ENCODE measurements at places on chromosomes 2 and 18.
A peak's percentile ranks its signal among the peaks of the same experiment; 100 is the strongest.

DNA sequence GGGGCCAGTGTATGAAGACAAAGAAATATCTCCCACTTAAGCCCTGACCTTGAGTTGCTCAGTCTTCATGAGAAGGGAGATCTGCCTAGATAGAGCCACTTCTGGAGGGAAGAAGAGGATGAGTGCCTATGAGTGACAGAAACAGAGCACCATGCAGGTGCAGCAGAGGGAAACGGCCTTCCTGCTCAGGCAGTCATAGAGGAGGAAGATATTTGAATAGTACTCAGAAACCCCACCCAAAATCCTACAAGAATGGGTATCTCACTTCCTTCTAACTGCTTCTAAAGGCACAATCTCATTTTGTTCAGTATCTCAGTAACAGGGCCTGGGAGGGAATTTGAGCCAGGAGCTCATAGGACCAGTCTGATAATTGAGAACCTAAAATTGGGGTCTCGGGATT is 339.3 kb downstream of the ALK start:
- DNase-seq: no peak

- no peak for DNase-seq
These were observed 36.3 kb downstream of the PTPRM start for GRCh38 chr18:7603259-7604000.

DNA sequence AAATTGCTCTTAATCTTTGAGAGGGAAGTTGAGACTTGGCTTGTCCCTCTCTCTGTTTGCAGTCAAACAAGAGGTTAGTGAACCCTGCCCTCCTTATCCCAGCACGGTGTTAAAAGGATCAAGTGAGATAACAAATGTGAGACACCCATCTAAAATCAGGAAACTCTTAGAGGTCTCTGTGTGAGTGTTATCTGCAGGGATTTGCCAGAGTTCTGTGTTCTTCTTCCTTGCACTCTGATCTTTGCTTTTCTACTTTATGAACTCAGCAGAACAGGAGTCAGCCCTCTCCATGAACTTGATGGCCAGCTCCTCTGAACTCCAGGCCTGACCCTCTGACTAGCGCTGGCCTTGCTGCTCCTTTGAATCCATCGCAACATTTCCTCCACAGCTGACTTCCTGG is 123.8 kb downstream of the NCKAP5 start:
- DNase-seq: no peak

- DNase-seq: no peak
These were observed 44.1 kb downstream of the KLHL29 start for GRCh38 chr2:23429036-23429435.

GRCh38 chr2:3637311-3637675 is 20.7 kb upstream of the ALLC start:
- DNase-seq: no peak

GRCh38 chr2:221546505-221547225 is 25.4 kb downstream of the EPHA4 start:
- DNase-seq: no peak

DNA sequence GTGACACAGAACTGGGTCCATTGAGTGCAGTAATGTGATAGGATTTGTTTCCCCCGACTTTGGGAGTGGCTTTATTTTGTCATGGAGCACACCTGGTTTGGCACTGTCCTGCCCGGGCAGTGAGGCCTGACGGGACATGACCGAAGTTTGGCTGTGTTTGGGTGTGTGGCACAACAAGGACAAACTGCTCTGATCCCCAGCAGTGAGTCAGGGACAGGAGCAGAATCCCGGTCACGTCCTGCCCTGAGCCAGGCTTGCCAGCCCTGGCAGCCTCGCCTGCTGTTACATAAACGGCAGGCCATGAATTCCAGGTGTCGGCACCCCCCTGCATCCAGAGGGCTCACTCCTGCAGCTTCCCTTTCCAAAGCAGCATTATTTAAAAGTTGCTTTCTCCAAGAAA is 45.7 kb downstream of the IMPA2 start:
- DNase-seq: no peak

DNA sequence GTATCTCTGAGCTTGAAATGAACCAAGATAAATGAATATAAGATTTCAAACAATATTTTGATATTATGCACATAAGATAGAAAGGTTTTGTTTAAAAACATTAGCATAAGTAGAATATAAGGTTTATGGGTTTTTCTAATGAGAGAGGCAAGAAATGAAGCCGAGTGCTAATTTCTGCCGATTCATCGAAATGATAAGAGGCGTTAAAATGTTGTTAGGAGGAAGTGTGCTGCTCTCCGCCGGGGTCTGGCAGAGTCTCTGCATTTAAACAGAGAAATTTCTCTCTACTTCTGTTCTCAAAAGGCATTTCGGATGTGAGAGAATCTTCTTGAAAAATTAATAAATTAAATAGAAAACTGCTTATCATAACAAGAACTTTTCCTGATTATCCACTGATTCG is 83.6 kb downstream of the MRPS9 start:
- no peak for DNase-seq

DNA sequence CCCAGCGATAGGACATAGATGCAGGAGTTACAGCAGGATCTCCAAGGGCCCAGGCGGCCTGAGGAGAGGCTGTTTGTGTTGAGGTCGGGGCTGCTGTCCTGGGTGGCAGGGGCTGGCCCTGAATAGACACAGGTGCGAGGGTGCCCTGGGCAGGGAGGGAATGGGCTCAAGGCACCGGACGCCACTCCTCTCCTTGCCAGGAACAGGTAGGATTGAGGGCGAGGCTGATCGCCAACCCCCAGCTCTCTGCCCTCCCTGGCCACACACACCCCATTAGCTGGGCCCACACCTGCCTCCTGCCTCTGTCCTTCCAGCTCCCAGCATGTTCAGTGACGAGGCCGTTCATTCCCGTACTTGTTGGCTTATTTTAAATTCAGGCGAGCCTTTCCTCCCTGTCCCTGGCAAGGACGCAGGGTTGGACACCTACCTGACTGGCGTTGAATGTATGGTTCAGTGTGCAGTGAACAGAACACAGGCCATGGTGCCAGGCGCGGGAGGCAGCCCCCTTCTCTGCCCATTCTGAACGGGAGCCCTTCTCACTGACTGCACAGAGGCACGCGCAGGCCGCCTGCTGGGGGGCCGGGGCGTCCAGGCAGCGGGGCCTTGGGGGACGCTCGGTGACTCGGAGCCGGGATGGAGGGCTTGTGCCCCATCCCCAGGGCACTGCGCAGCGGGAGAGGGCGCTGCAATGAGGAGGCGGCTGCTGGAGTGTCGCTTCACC is 41.3 kb upstream of the SNED1 start:
- no peak for DNase-seq

- no peak for DNase-seq
These were observed 160.8 kb downstream of the BCL2 start for GRCh38 chr18:63158676-63159291.

GRCh38 chr2:1698188-1698945 is 45.9 kb downstream of the PXDN start:
- no peak for DNase-seq

DNA sequence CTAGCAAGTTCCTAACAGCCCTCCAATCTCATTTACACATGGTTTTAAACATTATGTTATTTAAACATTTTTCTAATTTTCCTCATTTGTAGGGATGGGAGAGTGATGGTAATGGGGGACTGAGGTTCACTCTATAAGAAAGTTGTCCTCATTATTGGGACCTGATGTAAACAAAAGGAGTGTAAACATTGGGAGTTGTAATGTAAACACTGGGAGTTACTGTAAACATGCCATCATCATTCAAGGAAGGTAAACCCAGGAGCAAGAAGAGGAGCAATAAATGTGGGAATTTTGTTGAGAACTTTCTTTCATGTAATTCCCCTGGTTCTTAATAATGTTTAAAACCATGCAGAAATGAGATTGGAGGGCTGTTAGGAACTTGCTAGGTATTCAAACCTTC is 17.8 kb downstream of the RFTN2 start:
- DNase-seq: no peak

DNA sequence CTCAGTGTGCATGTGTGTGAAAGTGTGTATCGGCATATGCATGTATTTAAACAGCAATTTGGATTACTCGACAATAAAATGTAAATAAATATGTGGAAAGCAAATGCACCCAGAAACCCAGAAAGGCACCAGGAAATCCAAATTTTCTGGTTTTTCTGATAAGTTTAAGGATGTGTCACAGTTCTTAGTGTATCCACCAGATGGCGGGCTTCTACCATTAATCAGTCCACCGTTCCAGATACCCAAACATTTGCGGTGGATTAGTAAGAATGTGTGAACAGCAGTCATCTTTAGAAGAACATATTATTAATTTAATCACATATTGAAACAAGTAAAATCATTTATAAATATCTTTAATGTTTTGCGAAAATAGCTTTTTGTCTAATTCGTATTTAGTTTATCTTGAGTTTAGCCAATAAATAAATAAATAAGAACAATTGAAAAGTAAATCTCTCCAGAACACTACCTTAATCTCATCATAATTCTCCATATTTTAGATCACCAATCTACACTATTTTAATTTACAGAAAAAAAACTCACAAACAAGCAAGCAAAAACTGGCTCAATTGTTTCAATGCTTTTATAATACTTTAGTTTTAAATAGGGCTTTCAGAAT is 298.9 kb downstream of the DSEL start:
- peak; percentile 63 for DNase-seq

GRCh38 chr2:72576861-72577260 is 249.0 kb downstream of the EXOC6B start:
- DNase-seq: peak; percentile 53

DNA sequence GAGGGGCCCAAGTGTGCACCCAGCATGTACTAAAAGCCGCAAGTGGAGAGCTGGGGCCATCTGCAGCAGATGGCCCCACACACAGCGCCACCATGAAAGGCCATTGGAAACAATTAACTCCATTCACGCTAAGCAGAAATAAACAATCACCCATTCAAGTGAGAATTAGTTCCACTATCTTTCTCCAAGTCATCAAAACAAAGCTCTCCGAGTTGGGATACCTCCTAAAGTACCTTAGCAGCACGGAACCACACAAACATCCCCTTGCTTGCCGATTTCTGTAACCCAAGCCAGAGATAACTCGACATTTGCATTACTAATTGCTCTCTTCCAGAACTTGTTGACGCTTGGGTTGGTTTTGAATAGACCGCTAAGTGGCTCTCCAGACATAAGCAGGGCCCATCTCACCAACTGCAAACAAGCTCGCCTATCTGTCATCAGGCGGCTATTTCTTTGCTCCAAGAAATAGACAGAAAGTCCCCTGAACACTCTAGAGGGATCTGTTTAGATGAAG is 840.6 kb upstream of the SALL3 start:
- no peak for DNase-seq

GRCh38 chr2:42141687-42142546 is 27.2 kb upstream of the EML4 start:
- peak; percentile 99 for DNase-seq
